ENCODE measurements at places on chromosomes 4 and X. TPM values are rescaled to one million over a fixed set of nuclear protein-coding genes. Genes with fewer than 3 reads are reported as not detected.

- no peaks in the 10 kb centered on the region for H3K27me3 ChIP-seq
- peak overlapping the region; percentile 75 for H3K27ac ChIP-seq
- H3K4me1 ChIP-seq: peaks cover 53% of the 10 kb centered on the region
- H3K4me3 ChIP-seq: peak overlapping the region; percentile 59
- no peak for DNase-seq
These were observed 6.2 kb downstream of the NCAPG start for GRCh38 chr4:17817027-17817426.

DNA sequence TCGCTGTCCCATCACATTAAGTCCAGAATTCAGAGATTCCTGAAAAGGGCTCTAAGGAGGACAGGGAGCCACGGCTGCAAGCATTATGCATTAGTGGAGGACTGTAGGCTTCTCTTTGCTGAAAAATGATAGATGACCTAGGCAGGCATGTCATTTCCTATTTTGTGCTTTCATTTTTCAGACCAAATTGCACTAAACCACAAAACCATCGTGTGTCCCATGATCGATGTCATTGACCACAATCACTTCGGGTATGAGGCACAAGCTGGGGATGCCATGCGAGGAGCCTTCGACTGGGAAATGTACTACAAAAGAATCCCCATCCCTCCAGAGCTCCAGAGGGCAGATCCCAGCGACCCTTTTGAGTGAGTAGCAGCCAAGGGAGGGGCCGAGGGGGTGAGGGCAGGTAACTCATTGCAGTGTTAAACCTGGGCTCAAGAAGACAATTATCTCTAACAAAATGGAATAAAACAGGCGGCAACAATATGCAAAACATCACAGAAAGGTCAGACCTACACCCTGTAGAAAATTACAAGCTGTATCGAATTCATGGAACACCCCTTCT lies 355.2 kb upstream of the GALNT7 start:
- no peak overlapping the region for H3K27ac ChIP-seq
- H3K4me1 ChIP-seq: peaks cover 17% of the 10 kb centered on the region
- H3K27me3 ChIP-seq: peaks cover 7% of the 10 kb centered on the region
- DNase-seq: no peak

GRCh38 chr4:39032218-39033085 lies at the start of gene TMEM156:
TSS of gene TMEM156 (minus strand) at chr4:39032409. CDS start at chr4:39032313, 96 bp downstream.
- H3K36me3 ChIP-seq: no peaks in the 10 kb centered on the region
- no peak for DNase-seq
- H3K4me3 ChIP-seq: no peak within 1 kb of the TSS

GRCh38 chrX:19955306-19955705 lies 35.6 kb downstream of the BCLAF3 start:
- no peaks in the 10 kb centered on the region for H3K27me3 ChIP-seq
- H3K4me1 ChIP-seq: peaks cover 11% of the 10 kb centered on the region
- no peak for DNase-seq

DNA sequence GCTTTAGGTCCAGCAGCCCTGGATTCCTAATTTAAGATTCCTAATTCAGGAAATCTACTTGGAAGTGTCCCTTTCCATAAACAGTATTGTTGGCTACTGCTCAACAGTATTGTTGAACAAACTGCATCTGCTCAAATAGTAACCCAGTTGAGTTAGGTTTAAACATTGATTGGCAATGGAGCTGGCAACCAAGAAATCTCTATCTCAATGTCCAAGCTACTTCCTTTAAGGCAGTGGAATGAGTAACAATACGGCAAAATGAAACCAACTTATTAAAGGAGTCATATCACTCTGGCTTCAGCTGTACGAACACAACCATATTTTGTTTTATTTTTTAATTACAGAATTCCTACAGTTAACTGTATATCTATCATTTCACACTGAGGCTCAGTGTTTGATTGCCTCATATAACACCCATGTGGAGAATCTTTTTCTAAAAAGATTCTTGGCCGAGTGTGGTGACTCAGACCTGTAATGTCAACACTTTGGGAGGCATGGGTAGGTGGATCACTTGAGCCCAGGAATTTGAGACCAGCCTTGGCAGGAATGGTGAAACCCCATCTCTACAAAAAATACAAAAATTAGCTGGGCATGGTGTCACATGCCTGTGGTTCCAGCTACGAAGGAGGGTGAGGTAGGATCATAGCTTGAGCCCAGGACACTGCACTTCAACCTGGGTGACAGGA lies 71.7 kb upstream of the IL13RA1 start:
- H3K36me3 ChIP-seq: peaks cover 4% of the 10 kb centered on the region
- peaks cover 24% of the 10 kb centered on the region for H3K4me1 ChIP-seq
- H3K27ac ChIP-seq: peak overlapping the region; percentile 65
- DNase-seq: no peak

GRCh38 chr4:133316909-133317308 lies 167.8 kb downstream of the PCDH10 start:
- H3K36me3 ChIP-seq: no peaks in the 10 kb centered on the region
- no peak overlapping the region for H3K4me3 ChIP-seq
- no peak overlapping the region for H3K27ac ChIP-seq
- DNase-seq: no peak

GRCh38 chrX:66015900-66016689 lies 23.8 kb downstream of the VSIG4 start:
- H3K4me3 ChIP-seq: no peak overlapping the region
- H3K27ac ChIP-seq: no peak overlapping the region
- H3K4me1 ChIP-seq: no peaks in the 10 kb centered on the region
- no peaks in the 10 kb centered on the region for H3K36me3 ChIP-seq
- no peaks in the 10 kb centered on the region for H3K27me3 ChIP-seq

DNA sequence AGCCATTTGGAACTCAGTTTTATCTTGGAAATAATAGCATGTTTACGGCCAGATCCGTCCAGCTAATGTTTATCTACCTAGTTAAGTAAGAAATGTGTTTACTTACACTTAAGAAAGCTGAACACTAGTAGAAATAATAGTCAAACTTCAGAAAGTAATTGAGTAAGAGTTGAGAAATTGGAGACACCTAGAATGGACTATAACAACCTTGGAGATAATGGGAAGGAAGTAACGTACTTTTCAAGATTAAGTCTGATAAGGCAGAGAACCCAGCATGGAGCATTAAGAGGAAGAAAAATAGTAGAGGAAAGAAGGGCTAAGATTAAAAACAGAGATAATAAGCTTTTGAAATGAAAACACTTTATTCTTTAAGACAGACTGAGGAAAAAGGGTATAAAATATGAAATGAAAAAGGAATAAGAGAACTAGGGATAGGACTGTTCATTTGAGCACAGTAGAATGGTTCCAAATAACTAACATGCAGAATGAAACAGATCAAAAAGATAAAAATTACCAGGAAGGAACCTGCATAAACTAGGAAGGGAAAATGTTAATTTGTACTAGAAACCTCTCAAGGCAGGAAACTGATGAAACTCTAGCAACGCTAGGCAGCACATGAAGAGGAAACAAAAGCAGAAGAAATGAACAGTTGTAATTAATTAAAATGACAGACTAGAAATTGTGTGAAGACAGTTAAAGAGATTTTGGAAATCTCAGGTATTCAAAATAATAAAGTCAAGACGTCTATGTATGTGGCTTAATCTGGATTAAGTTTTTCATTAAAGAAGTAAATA lies 71.7 kb downstream of the FBXW7 start:
- no peak overlapping the region for H3K27ac ChIP-seq
- no peak for DNase-seq
- no peaks in the 10 kb centered on the region for H3K36me3 ChIP-seq
- no peaks in the 10 kb centered on the region for H3K27me3 ChIP-seq

- no peak overlapping the region for H3K4me3 ChIP-seq
- no peak for DNase-seq
- no peak overlapping the region for H3K27ac ChIP-seq
- no peaks in the 10 kb centered on the region for H3K4me1 ChIP-seq
- H3K36me3 ChIP-seq: no peaks in the 10 kb centered on the region
These were observed 17.7 kb downstream of the ADH4 start for GRCh38 chr4:99126376-99126775.

GRCh38 chr4:18388039-18388438 lies 366.5 kb upstream of the LCORL start:
- H3K36me3 ChIP-seq: no peaks in the 10 kb centered on the region
- no peaks in the 10 kb centered on the region for H3K27me3 ChIP-seq
- H3K4me1 ChIP-seq: no peaks in the 10 kb centered on the region
- no peak for DNase-seq
- H3K27ac ChIP-seq: no peak overlapping the region

DNA sequence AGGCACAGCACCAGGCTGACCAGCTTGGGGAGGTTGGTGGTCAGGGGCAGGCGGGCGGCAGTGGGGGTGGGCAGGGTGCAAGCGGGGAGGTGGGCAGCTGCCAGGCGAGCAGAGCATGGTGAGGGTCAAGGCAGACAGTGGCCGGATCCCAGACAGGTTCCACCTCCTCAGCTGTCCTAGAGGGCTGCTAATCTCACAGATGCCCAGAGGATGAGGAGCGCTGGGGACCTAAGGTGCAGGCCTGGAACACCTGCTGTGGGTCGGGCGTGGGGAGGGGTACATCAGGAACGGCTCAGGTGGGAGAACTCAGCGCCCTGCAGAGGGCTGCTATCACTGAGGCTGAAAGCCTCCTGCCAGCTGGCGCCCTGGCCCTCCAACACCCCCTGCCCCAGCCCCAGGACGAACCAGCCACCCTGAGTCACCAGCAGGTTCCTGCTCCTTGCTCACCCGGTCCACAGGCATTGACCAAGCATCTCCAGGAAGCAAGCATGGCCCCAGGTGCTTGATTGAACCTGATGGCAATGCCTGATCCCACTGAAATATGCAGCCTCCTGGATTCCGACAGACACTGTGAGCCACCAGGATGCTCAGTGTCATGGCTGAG lies 28.4 kb upstream of the C4orf50 start:
- no peak overlapping the region for H3K27ac ChIP-seq
- no peaks in the 10 kb centered on the region for H3K36me3 ChIP-seq
- DNase-seq: no peak

DNA sequence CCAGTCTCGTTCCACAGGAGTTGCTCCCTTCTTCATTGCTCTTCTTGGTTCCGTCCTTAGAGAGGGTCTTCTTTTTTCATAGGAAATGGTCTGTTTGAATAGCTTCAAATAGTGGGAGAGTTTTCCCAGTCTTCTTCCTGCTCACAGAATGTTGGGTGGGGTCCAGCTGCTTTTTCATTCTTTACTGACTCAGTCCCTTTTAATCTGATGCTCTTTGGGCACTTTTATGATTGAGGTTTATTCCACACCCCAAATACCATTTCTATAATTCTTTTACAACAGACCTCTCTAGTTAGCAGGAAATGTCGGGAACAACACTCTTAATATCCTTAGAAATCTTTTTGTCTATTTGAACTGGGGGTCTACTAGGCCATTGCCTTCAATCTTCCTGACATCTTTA lies 239.5 kb downstream of the PRDM5 start:
- no peaks in the 10 kb centered on the region for H3K36me3 ChIP-seq
- DNase-seq: no peak
- peaks cover 6% of the 10 kb centered on the region for H3K4me1 ChIP-seq
- no peaks in the 10 kb centered on the region for H3K27me3 ChIP-seq

DNA sequence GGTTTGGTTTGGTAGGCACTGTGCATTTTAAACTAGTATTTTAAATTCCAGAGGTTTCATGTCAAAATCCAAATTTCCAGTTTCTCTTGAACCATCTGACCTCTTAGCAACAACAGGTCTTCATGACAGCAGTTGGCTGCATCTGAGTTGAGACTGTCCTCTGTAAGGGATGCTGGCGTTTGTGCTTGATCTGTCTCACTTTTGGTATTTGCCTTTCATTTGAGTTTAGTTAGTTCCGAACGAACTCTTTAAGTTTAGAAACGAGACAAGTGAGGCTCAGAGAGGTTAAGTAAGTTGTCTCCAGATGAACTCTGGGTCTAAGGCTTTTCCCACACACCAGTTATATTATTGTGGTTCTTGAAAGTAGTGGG lies 29.1 kb downstream of the SPARCL1 start:
- no peak for DNase-seq
- H3K27me3 ChIP-seq: no peaks in the 10 kb centered on the region
- peaks cover 5% of the 10 kb centered on the region for H3K4me1 ChIP-seq
- H3K4me3 ChIP-seq: no peak overlapping the region

DNA sequence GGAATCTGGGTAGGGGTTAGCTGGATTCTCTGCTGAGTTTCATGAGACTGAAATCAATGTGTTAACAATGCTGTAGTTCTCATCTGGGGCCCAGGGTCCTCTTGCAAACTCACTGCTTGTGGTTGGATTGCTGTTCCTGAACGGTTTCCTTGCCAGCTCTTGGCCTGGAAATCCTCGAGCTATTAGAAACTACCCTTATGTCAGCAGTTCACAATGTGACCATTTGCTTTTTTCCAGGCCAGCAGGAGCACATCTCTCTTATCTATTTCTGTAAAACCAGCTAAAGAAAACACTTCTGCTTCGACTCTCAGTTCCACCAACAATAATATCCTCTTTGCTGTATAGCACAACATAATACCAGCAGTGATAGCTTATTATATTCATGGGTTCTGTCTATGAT lies 140.1 kb upstream of the TRAM1L1 start:
- DNase-seq: no peak
- H3K4me3 ChIP-seq: no peak overlapping the region
- peaks cover 9% of the 10 kb centered on the region for H3K27me3 ChIP-seq
- H3K27ac ChIP-seq: no peak overlapping the region

DNA sequence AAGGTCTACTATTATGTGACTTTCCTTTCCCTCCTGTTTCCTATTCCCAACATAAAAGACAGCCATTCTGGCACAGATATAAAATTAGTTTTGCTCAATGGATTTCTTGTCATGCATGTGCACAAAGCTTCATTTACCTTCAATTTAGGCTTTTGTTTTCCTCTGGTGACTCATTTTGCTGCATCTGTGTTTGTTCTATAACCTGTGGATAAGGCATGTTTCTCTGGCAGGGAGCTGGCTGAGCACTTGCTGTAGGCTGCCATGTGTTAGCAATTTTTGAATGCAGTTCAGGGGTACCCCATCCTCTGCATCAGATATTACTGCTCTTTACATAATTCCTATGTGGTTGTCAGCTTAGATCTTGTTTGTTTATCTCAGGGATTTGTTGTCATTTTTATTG lies 202.8 kb upstream of the GRID2 start:
- no peak overlapping the region for H3K4me3 ChIP-seq
- H3K36me3 ChIP-seq: no peaks in the 10 kb centered on the region
- no peak for DNase-seq
- peaks cover 8% of the 10 kb centered on the region for H3K27me3 ChIP-seq
- H3K27ac ChIP-seq: no peak overlapping the region

DNA sequence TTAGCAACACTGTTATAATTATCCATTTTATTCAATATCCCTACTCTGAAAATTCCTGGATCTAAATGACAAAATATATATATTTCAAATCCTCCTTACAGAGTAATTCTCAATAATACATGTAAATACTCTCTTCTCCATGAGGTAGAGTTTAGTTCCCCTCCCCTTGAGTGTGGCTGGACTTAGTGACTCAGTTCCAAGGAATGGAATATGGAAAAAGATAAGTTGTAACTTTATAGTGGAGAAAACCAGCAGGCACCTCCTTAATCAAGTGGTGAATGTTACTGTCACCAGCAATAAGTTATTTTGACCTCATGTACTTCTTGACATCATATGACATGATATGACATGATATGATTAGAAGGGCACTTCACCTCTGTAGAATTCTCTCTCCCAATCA lies 302.0 kb downstream of the RAB28 start:
- no peaks in the 10 kb centered on the region for H3K27me3 ChIP-seq
- H3K36me3 ChIP-seq: no peaks in the 10 kb centered on the region
- no peak overlapping the region for H3K4me3 ChIP-seq

GRCh38 chr4:128600410-128600809 lies 209.1 kb upstream of the JADE1 start:
- H3K27me3 ChIP-seq: no peaks in the 10 kb centered on the region
- DNase-seq: no peak
- H3K36me3 ChIP-seq: no peaks in the 10 kb centered on the region

SSX4B gene
- total RNA-seq: not detected

RAB9B gene
- 2.0 TPM for total RNA-seq

RTL9 gene
- 0.05 TPM for total RNA-seq

ENPEP gene
- total RNA-seq: 0.94 TPM

SGMS2 gene
- 17.1 TPM for total RNA-seq

WNK3 gene
- total RNA-seq: 3.9 TPM

SMARCA1 gene
- 121 TPM for total RNA-seq

FSTL5 gene
- total RNA-seq: not detected
